ENCODE measurements at places on chromosomes 7 and 10.
A peak's percentile ranks its signal among the peaks of the same experiment; 100 is the strongest.

GRCh38 chr10:96743988-96744585, 23.8 kb upstream of the PIK3AP1 start:
- no peak for DNase-seq
- H3K4me1 ChIP-seq: no peaks in the 10 kb centered on the region
- H3K27ac ChIP-seq: no peak overlapping the region
- no peak overlapping the region for H3K4me3 ChIP-seq
- H3K36me3 ChIP-seq: no peaks in the 10 kb centered on the region

- DNase-seq: no peak
- H3K36me3 ChIP-seq: no peaks in the 10 kb centered on the region
- H3K27ac ChIP-seq: no peak overlapping the region
- H3K4me1 ChIP-seq: no peaks in the 10 kb centered on the region
- H3K27me3 ChIP-seq: no peaks in the 10 kb centered on the region
Measured at GRCh38 chr7:43278088-43278644, 165.7 kb downstream of the HECW1 start.

DNA sequence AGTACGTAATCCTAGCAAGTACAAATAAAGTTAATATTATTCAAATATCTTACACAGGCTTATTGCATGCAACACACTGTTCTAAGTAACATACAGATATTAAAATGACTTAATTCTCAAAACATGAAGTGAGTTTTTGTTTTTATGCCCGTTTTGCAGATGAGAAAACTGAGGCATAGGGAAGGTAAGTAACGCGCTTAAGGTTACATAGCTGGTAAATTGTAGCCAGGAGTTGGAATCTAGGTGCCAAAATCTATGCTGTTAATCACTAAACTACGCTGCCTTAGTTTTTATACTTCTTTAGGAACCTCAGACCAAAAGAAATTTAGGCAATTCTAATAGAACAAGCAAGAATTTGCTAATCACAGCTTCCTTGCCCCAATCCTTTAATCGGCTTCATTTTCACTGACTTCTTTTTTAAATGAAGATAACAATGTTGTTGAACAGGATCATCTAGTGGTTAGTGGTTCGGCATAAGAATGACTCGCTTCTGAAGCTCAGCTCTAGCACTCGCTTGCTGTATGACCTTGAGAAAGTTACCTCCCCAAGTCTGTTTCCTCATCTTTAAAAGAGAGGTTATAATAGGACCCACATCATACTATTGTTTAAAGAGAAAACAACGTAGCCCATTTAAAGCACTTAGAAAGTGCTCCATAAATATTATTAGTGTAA, 1.0 kb upstream of the LRRTM3 start:
- no peak overlapping the region for H3K27ac ChIP-seq
- H3K27me3 ChIP-seq: peaks cover 5% of the 10 kb centered on the region
- H3K36me3 ChIP-seq: no peaks in the 10 kb centered on the region
- DNase-seq: no peak
- H3K4me3 ChIP-seq: no peak overlapping the region

DNA sequence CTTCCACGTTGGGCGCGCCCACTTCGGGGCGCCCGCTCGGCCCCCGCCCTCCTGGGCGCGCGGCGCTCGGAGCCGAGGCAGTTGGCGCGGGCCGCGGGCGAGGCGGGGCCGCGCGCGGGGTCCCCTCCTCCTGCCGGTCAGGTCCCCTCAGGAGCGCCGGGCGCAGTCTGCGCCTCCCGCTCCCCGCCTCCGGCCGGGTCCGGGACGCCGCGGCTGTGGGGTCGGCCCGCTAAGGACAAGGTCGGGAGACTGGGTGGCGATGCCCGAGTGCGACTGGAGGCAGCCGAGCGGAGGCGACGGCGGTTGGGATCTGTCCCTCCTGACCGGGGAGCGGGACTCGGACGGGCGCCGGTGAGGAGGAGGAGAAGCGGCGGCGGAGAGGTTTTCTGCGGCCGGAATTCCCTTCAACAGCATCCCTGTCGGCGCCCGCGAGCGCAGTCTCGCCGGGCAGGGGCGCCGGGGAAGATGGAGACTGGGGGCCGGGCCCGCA, at the start of gene ATRNL1:
ATRNL1 (plus strand) TSS at position 80 of the 490 bp plus-strand sequence; CDS start at position 466, 386 bp downstream.
- no peaks in the 10 kb centered on the region for H3K4me1 ChIP-seq
- peak within 1 kb of the TSS; percentile 47 for H3K4me3 ChIP-seq
- no peaks in the 10 kb centered on the region for H3K27me3 ChIP-seq
- peak within 1 kb of the TSS; percentile 12 for H3K27ac ChIP-seq
- H3K36me3 ChIP-seq: no peaks in the 10 kb centered on the region
- peak; percentile 82 for DNase-seq

DNA sequence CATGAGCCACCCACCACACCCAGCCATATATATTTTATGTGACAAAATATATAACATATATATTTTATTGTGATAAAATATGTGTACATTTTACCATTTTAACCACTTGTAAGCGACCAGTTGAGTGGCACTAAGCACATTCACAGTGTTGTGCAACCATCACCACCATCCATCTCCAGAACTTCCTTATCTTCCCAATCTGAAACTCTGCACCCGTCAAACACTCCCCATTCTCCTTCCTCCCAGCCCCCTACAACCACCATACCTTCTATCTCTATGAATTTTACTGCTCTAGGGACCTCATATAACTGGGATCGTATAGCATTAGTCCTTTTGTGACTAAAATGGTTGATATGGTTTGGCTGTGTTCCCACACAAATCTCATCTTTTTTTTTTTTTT, 20.8 kb upstream of the CYTH3 start:
- DNase-seq: no peak
- H3K4me3 ChIP-seq: no peak overlapping the region
- no peaks in the 10 kb centered on the region for H3K27me3 ChIP-seq
- H3K36me3 ChIP-seq: no peaks in the 10 kb centered on the region

DNA sequence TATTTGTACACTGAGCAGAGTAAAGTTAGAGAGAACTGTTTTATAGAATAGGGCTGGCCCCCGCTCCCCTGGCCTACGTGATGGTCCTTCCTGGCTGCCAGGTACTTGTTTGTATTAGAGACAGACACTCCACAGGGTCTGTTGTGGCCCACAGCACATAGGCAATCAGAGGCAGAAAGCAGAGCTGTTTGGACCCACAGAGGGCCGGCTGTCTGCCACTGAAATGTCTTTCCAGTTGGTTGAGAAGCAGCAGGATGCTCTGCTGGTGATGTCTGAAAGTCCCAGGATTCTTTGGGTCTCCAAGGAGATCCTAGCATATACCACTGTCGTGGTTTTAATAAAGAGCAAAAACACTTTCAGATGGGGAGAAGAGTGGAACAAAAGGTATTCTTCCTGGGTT, 5.2 kb downstream of the STN1 start:
- H3K4me3 ChIP-seq: no peak overlapping the region
- no peaks in the 10 kb centered on the region for H3K27me3 ChIP-seq
- no peak for DNase-seq
- H3K36me3 ChIP-seq: no peaks in the 10 kb centered on the region

DNA sequence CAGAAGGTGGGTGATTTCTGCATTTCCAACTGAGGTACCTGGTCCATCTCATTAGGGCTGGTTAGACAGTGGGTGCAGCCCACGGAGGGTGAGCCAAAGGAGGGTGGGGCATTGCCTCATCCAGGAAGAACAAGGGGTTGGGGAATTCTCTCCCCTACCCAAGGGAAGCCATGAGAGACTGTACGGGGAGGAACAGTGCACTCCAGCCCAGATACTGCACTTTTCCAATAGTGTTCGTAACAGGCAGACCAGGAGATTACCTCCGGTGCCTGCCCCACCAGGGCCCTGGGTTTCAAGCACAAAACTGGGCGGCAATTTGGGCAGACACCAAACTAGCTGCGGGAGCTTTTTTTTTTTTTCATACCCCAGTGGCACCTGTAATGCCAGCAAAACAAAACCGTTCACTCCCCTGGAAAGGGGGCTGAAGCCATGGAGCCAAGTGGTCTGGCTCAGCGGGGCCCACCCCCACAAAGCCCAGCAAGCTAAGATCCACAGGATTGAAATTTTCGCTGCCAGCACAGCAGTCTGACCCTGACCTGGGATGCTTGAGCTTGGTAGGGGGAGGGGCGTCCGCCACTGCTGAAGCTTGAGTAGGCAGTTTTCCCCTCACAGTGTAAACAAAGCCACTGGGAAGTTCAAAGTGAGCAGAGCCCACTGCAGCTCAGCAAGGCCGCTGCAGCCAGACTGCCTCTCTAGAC, 31.2 kb downstream of the ARMC10 start:
- no peaks in the 10 kb centered on the region for H3K27me3 ChIP-seq
- no peak overlapping the region for H3K27ac ChIP-seq
- DNase-seq: no peak
- peaks cover 5% of the 10 kb centered on the region for H3K36me3 ChIP-seq

- no peaks in the 10 kb centered on the region for H3K27me3 ChIP-seq
- H3K36me3 ChIP-seq: no peaks in the 10 kb centered on the region
- DNase-seq: no peak
- H3K4me1 ChIP-seq: no peaks in the 10 kb centered on the region
- no peak overlapping the region for H3K4me3 ChIP-seq
Measured at GRCh38 chr7:76513817-76514799, 3.8 kb downstream of the UPK3B start.

All from pancreas (tissue), 10 donors.